ENCODE measurements at places on chromosomes 6 and 20. TPM values are rescaled to one million over a fixed set of nuclear protein-coding genes. Genes with fewer than 3 reads are reported as not detected.

SASH1 gene
- total RNA-seq: 54.2 TPM

CLIC5 gene
- not detected for total RNA-seq

PDE7B gene
- not detected for total RNA-seq

CRISP3 gene
- not detected for total RNA-seq

SEC63 gene
- 155 TPM for total RNA-seq

MATN4 gene
- 0.10 TPM for total RNA-seq

PRPF6 gene
- 49.0 TPM for total RNA-seq

DNA sequence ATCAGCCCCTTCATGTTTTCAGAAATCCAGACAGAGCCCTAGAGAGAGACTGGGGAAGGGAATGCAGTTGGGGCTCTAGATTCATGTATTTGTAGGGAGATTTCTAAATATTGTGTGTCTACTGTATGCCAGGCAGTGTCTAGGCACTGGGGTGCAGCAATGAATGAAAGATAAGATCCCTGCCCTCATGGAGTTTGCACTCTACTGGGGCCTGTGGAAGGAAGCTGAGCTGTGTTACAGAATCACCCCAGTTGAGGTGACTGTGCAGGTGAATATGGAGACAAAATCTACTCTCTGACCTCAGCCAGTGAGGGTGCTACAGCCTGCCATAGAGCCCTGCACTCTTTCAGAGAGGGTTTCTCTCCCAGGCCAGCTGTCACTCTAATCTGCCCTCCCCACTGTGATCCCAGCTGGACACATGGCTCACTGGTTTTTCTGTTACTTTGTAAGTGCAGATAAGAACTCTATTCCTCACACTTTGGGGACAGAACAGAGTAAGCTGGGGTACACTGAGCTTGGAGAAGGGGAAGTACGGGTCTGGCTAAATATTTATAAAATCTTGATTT lies 69.2 kb upstream of the E2F3 start:
- no peak for DNase-seq

GRCh38 chr20:40797425-40797824 lies 108.4 kb upstream of the MAFB start:
- no peak for DNase-seq

- DNase-seq: no peak
Observed at GRCh38 chr6:43278524-43279078, 19.5 kb upstream of the SLC22A7 start.

DNA sequence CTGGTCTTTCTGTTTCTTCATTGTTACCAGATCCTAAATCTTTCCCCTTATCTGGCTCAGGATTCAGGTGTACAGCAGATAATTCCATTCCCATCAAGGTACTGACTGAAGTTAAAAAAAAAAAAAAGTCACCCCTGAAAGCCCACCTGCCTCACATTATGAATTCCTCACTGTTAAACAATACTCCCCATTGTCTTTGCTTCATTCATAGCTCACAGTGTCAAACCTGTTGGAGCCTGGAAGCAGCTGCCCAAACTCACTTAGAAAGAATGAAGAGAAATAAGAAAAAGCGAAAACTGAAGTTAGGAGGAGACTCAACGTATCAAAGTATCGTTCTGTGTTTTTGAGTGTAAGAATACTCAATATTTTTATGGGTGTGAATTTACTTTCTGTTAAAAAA lies 1.8 kb upstream of the DCBLD1 start:
- no peak for DNase-seq

- no peak for DNase-seq
Observed at GRCh38 chr6:123677897-123678296, 41.1 kb upstream of the TRDN start.

GRCh38 chr6:166499350-166500163 lies 86.9 kb downstream of the RAMACL start:
- no peak for DNase-seq

- no peak for DNase-seq
Observed at GRCh38 chr20:34843421-34843820, 18.0 kb upstream of the NCOA6 start.

- no peak for DNase-seq
Observed at GRCh38 chr6:100879317-100879716, 1.8 kb downstream of the ASCC3 start.

GRCh38 chr20:32672394-32672981 lies 1.3 kb downstream of the C20orf203 start:
- no peak for DNase-seq

DNA sequence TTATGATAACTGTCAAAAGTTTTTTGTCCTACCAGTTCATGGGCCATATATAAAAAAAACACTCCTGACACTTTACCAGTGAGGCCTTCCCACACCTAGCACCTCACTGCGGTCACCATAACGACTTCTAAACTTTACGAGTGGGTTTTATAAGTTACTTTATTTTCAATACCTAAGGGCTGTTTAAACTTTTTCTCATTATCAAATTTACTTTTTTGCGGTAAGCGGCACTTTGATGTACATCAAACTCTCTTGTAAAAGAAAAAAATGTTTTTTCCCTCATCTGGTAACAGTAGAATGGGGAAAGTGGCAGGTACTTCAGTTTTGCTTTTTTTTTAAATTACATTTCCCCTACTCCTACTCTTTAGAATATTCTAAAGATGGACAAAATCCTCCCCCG lies 36.2 kb downstream of the FYN start:
- no peak for DNase-seq

GRCh38 chr20:10306440-10307358 lies 88.1 kb downstream of the SNAP25 start:
- DNase-seq: no peak

DNA sequence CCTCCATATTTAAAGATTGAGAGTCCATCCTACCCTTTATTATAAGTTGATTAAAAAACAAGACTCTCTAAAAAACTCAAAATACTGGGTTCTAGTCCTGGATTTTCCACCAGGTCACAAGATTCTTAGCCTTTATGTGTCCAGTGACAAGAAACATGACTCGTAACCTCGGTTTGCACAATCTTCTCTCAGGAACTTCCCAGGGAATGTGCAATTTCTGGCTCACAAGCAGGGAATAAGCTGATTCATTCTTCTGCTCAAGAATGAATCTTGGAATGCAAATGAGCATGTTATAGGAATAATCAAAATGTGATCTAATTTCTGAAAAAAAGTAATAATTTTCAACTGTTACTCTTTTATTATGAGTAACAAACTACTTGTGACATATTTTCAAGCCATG lies 45.1 kb downstream of the OGFRL1 start:
- no peak for DNase-seq

DNA sequence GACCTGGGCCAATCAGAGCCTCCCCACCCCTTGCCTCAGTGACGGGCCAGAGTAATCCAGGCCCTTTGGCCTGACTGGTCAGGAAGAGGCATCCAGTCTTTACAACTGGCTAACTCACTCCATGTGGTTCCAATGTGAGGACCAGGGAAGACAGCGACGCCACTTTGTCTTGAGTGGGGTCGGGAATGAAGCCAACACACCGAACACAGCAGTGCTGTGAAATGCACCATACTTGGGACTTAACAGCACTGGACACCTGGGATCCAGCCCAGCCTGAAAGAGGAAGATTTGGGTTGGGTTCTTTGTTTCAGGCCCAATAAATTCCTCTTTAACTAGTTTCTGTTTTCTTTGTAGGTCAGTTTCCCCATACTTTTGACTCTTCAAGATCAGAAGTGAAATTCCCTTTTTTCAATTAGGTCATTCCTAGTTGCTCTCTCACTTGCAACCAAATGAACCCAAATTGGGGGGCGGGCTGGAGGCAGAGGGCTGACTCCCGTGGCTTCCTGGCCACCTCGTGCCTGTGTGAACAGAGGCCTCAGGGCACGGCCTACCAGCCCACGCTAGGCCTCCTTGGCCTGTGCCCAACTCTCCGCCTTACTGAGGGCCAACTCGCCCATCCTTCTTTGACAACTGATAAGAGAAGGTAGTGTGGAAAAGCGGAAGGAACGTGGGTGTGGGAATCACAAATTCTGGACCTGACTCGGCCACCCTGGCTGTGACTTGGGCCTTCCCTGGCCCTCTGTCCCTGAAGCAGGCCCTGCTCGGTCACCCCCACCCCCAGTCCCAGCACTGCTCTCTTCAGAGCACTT lies 17.1 kb downstream of the SULF2 start:
- no peak for DNase-seq

DNA sequence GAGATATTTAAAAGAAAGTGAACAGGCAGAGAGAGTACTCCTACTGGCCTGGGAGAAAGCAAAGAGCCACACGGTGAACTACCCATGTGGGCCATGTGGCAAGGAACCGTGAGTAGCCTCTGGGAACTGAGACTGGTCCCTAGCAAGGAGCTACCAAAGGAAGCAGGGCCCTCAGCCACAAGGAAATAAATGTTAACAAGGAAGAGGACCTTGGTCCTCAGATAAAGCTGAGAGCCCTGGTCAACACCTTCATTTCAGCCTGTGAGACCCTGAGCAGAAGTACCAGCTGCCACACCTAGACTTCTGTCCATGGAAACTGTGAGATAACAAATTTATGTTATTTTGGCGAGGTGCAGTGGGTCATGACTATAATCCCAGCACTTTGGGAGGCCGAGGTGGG lies 25.3 kb downstream of the BMP2 start:
- no peak for DNase-seq

DNA sequence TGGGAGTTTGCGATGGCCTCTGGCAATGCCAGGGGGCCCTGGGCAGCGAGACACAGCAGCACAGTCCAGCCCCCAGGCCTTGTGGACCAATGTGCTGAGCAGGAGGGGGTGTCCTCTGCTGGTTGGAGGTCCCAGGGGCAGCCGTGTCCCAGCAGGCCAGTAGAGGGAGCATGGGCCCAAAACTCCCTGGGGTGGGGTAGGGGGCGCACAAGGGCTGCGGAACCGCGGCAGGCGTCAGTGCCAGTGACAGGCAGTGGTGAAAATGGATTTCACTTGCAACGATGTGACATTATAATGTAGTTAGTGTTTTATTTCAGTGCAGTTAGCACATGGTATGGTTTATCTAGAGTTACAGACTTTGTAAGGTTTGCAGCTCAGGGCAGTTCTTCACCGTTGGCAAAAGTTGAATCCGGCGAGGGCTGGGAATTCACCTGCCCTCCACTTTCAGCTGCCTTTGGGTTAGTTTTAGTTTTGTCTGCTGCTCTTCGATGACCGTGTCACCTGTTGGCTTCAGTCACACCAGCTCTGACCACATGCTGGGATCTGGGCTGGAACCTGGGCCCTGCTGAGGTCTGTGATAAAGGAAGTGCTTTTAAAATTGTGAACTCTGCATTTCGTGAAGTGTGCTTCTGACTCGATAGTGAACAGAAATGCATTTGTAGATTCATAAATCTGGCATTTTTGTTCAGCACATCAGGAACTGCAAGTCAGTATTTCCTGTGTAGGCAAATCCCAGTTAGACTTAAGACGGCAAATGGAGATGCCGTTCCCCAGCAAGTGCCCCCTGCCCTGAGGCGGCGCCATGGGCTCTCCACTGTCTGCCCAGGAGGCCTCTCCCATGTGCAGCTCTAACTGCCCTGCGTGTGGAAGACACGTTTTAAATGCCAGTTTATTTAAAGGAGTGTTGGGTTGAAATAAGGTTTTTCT lies 46.8 kb downstream of the PYGB start:
- DNase-seq: no peak

DNA sequence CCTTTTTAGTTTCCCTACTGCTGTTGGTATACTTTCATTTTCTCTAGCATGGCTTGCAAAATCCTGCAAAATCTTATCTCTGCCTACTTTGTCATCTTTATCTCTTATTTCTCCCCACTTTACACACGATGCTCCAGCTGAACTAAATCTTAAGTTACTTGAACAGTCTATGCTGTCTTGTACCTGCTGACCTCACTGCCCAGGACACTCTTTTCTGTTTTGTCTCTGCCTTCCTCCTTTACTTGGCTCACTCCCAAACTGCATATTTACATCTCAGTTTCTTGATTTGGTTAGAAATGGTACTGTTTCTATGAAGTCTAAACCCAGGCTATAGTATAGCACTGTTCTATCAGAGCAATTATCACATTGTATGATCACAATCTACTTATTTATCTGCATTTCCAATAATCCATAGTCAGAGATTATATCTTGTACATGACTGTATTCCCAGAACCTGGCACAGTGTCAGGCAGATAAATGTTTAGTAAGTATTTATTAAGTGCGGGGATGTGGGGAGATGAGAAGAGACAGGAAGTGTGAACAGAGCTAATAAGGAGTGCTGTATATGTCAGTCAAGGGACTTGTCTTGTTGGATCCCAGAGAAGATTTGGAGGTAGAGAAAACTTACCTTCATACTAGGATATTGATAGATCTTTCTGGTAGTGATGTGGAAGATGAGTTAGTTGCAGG lies 57.6 kb downstream of the ADGRG6 start:
- DNase-seq: no peak

DNA sequence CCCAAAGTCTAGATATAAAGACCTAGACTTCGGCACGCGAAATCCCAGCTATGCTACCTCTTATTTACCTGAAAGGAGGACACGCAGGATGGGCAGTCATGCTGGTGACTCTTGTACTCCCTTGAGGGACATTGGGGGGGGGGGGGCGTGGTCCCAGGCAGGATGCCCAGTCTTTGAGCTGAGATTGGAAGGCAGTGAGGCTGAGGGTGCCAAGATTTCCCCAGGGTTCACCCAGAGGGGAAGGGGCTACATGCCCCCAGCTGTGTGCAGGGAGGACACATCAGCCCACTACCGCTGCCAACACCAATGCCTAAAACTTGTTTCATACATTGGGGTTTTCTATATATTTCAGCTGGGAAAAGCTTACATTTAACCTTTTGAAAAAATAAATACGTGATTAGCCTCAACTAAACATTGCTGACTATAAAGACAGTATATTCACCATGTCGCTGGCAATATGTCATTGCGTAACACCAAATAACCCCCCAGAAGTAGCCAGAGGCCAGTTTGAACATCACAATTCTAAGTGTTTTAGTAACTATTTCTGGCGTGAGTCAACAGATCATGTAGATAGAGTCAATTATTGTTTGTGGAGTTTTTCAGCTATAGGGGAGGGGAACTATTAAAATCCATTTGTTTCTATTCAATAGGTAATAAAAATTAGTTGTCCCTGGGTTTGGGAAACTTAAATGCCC lies 21.6 kb downstream of the MGME1 start:
- DNase-seq: no peak

- peak; percentile 53 for DNase-seq
Observed at GRCh38 chr6:41664271-41664670, 26.0 kb downstream of the MDFI start.

DNA sequence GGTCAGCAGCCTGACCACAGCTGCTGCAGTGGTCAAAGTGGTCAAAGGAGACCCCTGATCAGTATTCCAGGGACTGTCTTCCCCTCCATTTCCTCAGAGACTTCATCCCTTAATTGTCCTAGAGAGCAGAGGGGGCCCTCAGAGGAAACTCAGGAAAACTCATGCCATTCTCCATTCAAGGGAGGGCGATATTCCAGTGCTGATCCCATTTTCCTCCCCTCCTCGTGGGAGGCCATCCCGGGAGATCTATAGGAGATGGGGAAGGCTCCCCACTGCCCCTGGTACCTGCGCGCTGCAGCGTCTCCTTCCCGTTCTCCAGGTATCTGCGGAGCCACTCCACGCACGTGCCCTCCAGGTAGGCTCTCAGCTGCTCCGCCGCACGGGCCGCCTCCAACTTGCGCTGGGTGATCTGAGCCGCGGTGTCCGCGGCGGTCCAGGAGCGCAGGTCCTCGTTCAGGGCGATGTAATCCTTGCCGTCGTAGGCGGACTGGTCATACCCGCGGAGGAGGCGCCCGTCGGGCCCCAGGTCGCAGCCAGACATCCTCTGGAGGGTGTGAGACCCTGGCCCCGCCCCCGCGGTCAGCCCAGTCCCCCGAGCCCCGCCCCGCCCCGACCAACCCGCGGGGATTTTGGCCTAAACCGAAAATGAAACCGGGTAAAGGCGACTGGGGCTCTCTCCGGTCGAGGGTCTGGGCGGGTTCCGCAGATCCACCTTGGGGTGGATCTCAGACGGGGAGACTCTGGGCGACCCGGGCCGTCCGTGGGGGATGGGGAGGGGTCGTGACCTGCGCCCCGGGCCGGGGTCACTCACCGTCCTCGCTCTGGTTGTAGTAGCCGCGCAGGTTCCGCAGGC lies 878 bp downstream of the HLA-C start:
- peak; percentile 81 for DNase-seq

- DNase-seq: no peak
Observed at GRCh38 chr6:39214846-39215639, 14.2 kb downstream of the KCNK5 start.
